ENCODE measurements at places on chromosomes 5 and 9.

DNA sequence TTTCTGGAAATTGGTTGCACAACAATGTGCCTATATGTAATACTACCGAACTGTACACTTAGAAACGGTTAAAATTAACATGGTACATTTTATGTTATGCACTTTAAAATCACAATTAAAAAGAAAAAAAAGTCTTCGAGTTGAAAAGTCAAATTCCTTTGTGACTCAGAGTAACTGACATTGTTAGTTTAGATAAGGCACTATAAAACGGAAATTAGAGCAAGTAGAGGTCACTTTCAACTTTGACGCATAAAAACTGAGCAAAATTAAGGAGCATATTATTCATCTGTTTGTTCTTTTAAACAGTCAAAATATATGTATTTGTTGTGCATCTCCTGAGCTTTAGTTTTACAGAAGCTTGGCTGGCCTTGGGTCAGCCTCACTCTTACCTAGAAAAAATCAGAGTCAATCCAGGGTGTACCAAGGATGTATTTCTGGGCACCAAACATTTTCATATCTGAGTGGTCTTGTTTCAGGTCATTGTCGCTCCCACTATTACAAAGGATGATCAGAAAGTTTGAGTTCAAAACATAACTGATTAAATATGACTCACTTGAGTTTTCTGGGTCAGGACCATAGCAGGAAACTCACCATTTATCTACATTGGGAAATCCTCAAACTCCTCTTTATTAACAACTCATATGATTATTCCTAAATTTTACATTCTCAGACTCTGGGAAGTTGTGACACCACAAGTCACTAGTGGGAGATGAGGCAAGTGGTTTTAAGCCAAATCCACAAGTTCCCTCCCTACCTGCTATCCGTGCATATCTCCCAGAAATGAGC lies 160.6 kb downstream of the CCDC192 start:
- DNase-seq = no peak

DNA sequence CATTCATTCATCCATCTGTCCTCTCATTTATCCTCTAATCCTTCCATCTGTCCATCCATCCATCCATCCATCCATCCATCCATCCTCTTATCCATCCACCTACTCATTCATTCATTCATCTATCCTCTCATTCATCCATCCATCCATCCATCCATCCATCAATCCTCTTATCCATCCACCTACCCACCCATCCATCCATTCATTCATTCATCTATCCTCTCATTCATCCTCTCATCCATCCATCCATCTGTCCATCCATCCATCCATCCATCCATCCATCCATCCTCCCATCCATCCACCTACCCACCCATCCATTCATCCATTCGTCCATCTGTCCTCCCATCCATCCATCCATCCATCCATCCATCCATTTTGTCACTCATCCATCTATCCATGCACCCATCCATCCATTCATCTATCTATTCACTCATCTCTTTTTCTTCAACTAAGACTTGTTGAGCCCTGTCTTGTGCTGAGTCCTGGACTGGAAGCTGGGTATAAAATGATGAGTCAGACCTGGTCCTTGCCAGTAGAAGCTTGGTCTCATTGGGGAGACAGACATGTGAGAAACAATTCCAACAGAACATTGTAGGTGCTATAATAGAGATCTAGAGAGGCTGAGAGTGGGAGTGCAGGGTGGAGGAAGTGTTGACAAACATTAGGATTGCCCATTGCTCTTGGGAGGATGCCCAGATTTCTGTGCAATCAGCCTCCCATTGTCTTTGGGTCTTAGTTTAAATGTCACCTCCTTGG lies 55.0 kb upstream of the IER5L start:
- DNase-seq = no peak

GRCh38 chr9:110746211-110746930 lies 77.8 kb downstream of the MUSK start:
- DNase-seq = no peak

- no peak for DNase-seq
Measured at GRCh38 chr5:149822301-149822700, 92.2 kb downstream of the PPARGC1B start.

- no peak for DNase-seq
Measured at GRCh38 chr5:36422952-36423351, 121.2 kb upstream of the RANBP3L start.

- DNase-seq = no peak
Measured at GRCh38 chr5:88656221-88656950, 226.6 kb downstream of the MEF2C start.

DNA sequence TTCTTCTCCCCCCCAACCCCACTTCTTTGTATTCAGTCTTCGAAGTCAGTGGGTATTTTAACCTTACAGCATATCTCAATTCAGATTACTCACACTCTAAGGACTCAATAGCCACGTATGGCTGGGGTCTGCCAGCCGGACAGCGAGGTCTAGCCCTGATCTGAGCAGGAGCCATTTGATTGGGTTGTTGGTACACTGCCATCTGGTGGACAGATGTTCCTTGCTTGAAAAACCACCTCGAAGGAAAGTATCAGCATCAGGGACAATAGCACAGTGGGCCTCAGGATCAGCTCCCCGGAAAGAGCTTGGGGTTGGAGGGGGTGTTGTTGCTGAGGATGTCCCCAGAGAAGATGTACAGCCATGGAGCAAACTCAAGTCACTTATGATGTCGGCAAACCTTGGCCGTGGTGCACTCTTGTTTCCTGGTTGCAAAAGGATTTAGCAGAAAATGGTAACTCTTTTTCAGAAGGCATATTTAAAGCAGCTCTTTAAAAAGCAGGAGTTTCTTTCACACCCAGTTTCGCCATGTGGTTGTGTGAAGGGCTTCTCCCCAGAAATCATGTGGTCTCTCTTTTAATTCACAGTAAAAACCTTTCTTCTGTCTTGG lies 31.7 kb upstream of the KCNMB1 start:
- DNase-seq = peak; percentile 82

DNA sequence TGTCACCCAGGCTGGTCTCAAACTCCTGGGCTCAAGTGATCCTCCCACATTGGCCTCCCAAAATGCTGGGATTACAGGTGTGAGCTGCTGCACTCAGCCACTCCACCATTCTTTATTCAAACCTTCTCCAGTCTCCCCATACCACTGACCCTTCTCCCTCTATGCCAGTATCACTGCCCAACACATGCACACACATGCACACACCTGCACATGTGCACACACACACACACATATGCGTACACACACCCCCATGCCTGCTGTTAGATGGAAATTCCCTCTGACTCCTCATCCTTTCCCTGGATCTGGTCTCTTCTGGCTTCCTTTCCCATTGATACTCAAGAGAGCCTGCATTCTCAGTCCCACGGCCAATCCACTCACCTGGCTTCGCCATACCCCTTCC lies 170.0 kb downstream of the CRB2 start:
- DNase-seq = no peak

DNA sequence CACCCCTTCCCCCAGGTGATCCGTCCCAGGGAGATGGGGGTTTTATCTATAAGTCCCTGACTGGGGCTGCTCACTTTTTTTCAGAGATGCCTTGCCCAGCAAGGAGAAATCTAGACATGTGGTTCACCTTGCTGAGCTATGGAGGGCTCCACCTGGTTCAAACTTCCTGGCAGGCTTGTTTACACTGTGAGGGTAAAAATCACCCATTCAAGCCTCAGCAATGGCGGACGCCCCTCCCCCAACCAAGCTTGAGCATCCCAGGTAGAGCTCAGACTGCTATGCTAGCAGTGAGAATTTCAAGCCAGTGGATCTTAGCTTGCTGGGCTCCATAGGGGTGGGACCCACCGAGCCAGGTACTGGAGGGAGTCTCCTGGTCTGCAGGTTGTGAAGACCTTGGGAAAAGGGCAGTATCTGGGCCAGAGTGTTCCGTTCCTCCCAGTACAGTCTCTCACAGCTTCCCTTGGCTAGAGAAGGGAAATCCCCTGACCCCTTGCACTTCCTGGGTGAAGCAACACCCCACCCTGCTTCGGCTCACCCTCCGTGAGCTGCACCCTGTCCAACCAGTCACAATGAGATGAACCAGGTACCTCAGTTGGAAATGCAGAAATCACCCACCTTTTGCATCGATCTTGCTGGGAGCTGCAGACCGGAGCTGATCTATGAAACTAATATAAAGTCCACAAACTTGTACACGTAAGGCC lies 231.7 kb downstream of the CTNND2 start:
- DNase-seq = peak; percentile 6

- DNase-seq = peak; percentile 91
Measured at GRCh38 chr5:147805030-147805454, 22.5 kb upstream of the JAKMIP2 start.

DNA sequence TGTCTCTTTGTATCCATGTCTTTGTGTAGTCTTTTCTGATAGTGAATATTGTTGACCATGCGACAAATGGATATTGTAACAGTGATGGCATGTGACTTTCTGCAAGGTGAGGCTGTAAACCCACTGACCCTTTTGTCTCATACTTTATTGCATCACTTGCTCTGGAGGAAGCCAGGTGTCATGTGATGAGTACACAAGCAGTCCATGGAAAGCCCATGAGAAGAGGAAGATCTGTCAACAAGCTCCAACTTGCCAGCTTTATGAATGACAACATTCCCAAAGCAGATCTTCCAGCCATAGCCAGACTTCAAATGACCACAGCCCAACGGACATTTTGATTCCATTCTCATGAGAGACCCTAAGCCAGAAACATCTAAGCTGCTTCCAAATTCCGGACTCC lies 450.1 kb upstream of the ACTBL2 start:
- DNase-seq = no peak

DNA sequence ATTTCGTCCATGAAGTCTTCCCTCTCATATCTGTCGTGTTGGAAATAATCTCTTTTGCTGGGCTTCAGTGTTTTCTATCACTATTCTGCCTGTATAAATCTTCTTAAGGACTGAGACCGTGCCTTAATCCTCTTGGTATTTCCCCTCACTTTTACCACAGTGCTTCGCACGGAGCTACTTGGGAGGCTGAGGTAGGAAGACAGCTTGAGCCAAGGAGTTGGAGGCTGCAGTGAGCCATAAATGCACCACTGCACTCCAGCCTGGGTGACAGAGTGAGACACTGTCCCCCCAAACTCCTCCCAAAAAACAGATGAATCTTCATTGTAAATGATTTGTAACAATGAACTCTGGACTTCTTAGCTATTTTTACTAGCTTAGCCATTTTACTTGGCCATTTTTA lies 57.8 kb downstream of the PHAX start:
- no peak for DNase-seq

DNA sequence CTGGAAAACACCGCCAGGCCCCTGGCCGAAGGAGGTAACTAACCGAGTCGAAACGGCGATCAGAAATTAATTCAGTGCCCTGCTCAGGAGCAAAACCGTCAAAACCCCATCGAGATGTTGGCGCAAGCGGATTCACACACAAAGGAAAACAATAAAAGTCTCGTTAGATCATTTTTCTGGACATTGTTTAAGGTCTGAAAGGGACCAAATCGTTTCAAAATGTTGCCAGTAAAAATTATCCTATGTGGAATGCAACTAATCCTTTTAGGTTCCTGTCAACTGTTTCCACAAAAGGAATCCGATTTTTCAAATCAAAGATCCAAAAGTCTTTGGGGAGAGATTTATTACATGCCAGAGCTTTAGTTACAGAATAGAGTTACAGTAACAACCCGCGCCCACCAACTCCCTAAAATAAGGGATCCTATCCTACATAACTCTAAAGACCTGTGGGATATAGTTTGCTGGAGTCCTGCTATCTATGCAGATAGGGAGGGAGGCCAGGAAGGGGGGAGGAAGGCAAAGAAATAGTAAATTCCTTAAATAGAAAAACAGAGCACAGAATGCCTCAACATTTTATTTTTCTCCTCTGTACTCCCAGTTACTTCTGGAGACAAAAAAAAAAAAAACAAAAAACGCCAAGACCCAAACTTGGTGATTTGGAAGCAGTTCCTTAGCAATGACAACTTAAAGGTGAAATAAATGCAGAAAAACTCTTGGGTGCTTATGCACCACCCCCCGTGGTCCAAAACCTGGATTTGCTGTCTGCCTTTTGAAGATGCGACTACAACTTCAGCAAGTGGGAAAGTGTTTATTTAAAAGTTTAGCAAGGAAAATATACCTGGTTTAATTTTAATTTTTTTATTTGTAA lies 10.6 kb downstream of the FOXD1 start:
- no peak for DNase-seq

DNA sequence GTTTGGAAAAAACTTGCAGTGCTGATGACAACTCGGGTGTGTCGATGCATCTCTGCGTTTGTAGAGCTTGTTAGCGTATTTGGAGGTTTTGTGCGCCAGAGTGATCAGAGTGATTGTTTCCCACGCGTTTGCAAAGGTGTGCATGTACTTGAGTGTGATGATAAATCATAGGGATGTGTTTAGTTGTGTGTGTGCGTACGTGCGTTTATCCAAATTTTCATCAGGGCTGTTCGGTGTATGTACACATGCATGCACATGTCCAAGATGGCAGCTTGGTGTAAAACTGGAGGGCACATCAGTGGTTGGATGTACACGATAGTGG lies 248 bp upstream of the C1QTNF2 start:
- DNase-seq = no peak
